A549 treated with CORT108297 at 1 μM for 4 hours (cell line): ENCODE measurements at places on chromosomes 7 and 10. TPM values are rescaled to one million over a fixed set of nuclear protein-coding genes. Genes with fewer than 3 reads are reported as not detected.

The ANKRD1 gene
- 6.5 to 14.5 TPM (median 9.4 TPM) in 5 replicates for total RNA-seq

The CH25H gene
- total RNA-seq, result 0.06 to 0.07 TPM (median 0.07 TPM) in 3 of 5 replicates, not detected in the others

The PON2 gene
- total RNA-seq, result 308 to 341 TPM (median 324 TPM) in 5 replicates

The LIPK gene
- total RNA-seq, result not detected in 5 replicates

The NEUROG3 gene
- not detected in 5 replicates for total RNA-seq

The AKR1C1 gene
- total RNA-seq, result 486 to 610 TPM (median 589 TPM) in 5 replicates

The NYAP1 gene
- total RNA-seq, result 1.5 to 2.4 TPM (median 2.3 TPM) in 5 replicates

The SLC4A2 gene
- total RNA-seq, result 191 to 306 TPM (median 300 TPM) in 5 replicates

The NUTM2B gene
- 0.33 to 0.47 TPM (median 0.34 TPM) in 5 replicates for total RNA-seq

The CYP2C19 gene
- not detected in 5 replicates for total RNA-seq

The CACNA2D1 gene
- 5.7 to 8.8 TPM (median 7.9 TPM) in 5 replicates for total RNA-seq

The MBLAC1 gene
- total RNA-seq, result 2.6 to 3.4 TPM (median 3.2 TPM) in 5 replicates

The KDM7A gene
- total RNA-seq, result 1.7 to 3.1 TPM (median 2.1 TPM) in 5 replicates

The ATOH7 gene
- total RNA-seq, result 0.12 to 0.34 TPM (median 0.28 TPM) in 5 replicates

The GPR15LG gene
- not detected in 5 replicates for total RNA-seq
